ENCODE measurements at places on chromosomes 2 and 18.

GRCh38 chr18:55085557-55086285 lies 126.5 kb upstream of the CCDC68 start:
- no peak for DNase-seq

GRCh38 chr2:239187464-239188253 lies 213.2 kb downstream of the HDAC4 start:
- DNase-seq = no peak

- no peak for DNase-seq
Measured at GRCh38 chr18:67695684-67696083, 179.2 kb upstream of the DSEL start.

DNA sequence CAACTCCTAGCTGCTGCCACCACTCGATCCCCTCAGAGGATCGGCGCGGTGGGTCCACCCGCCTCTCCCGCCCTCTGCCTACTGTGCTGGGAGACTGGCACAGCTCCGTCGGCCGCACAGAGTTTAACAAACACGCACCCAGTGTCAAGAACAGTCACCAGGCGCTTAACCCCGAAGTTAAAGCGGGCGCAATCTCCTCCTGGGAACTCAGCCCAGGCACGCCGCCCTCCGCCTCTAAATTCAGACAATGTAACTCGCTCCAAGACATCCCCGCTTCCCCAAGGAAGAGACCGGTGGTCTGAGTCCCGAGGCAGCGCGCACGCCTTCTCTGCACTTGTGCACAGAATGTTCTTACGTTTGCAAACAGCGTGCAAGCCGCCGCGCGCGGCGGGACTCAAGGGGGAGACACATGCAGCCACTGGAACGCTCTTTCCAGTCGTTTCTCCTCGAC lies 533 bp downstream of the CXCR4 start:
- DNase-seq = no peak

GRCh38 chr18:58249712-58250111 lies 205.7 kb downstream of the NEDD4L start:
- no peak for DNase-seq

- DNase-seq = no peak
Measured at GRCh38 chr2:231330311-231330710, 65.2 kb upstream of the B3GNT7 start.

DNA sequence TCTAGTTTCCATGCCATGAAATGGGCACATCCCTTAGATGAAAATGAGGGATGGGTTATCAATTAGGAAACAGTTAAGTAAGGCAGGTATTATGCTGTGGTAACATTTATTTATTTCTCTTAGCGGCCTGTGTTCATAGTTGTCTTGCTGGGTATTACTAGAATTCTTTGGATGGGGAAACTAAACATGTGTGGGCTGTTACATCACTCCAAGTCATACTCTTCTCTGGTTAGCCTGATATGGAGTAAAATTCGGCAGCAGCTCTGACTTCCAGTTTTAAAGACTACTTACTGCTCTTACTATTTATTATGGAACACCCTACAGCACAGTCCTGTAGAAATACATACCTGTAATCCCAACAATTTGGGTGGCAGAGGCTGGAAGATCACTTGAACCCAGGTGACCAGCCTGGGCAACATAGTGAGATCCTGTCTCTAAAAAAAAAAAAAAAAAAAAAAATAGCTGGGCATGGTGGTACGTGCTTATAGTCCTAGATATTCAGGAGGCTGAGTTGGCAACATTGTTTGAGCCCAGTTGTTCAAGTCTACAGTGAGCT lies 33.1 kb upstream of the RASGRP3 start:
- no peak for DNase-seq

GRCh38 chr2:234558642-234559041 lies 61.8 kb upstream of the ARL4C start:
- no peak for DNase-seq

- DNase-seq = no peak
Measured at GRCh38 chr2:146916914-146917313, 927.9 kb upstream of the ACVR2A start.
